Central memory CD8-positive, alpha-beta T cell (primary cell): ENCODE measurements at places on chromosomes 7 and 10.
A peak's percentile ranks its signal among the peaks of the same experiment; 100 is the strongest.

DNA sequence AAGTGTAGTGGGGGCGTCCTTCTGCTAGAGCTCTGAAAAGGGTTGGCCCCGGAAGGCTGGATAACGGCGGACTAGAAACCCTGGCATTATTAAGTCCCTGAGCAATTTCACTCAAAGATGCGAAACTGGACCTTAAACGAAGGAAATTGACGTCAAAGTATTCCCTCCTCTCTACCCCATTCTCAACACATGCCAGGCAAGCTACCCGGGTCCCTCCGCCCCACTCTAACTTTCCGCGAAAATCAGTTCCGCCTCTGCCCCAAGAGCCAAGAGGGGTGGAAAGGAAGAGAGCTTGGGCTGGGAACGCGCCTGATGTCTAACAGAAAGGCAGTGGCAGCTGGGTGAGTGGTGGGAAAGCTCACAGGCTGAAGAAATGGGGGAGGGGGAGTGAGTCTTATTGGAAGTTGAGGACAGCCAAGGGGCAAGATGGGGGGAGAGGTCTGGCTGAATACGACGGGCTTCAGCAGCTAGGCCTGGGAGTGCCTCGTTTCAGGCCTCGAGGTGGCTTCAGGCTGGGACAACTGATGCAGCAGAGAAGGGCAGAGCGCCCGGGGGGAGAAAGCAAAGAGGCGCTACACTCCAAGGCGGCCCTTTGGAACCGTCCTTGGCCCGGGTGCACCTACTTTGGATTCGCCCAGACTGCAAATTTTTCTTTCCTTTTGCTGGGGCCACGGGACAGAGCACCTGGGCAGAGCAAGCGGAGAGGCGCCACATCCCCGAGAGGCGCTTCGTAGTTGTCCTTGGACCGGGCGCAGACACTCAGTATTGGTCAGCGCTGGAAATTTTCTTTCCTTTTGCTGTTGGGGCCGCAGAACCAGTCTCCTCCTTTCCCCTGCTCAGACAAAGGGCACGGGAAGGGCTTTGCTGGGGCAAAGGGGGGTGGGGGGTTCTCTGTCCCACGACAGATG, 2.0 kb upstream of the FEZF1 start:
- H3K36me3 ChIP-seq: no peaks in the 10 kb centered on the region
- peaks cover 86% of the 10 kb centered on the region for H3K27me3 ChIP-seq
- H3K27ac ChIP-seq: no peak overlapping the region
- no peak for DNase-seq
- H3K4me3 ChIP-seq: no peak overlapping the region

DNA sequence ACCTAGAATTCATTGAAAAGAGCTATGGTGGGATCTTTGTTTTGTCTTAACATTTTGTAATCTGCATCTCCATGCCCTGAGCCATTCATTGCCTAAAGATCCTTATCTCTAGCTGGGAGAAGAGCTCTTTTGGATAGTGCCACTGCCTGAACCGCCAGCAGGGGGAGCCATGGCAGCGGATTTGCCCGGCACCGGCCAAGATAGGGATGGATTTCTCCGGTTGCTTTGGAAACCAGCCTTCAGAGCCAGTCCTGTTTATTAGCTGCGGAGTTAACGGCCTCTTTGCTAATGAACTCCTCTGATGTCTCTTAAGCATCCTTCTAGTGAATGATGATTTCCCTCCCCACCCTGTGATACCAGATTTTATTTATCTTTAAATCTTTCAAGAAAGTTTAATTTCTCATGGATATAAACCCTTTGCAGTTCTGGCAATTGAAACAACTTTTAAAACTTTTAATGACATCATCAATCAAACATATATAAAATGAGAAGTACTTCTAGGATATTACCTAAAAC, 58.2 kb upstream of the LYZL2 start:
- H3K4me1 ChIP-seq: no peaks in the 10 kb centered on the region
- H3K27ac ChIP-seq: no peak overlapping the region
- H3K27me3 ChIP-seq: peaks cover 44% of the 10 kb centered on the region
- DNase-seq: peak; percentile 69
- H3K36me3 ChIP-seq: no peaks in the 10 kb centered on the region

DNA sequence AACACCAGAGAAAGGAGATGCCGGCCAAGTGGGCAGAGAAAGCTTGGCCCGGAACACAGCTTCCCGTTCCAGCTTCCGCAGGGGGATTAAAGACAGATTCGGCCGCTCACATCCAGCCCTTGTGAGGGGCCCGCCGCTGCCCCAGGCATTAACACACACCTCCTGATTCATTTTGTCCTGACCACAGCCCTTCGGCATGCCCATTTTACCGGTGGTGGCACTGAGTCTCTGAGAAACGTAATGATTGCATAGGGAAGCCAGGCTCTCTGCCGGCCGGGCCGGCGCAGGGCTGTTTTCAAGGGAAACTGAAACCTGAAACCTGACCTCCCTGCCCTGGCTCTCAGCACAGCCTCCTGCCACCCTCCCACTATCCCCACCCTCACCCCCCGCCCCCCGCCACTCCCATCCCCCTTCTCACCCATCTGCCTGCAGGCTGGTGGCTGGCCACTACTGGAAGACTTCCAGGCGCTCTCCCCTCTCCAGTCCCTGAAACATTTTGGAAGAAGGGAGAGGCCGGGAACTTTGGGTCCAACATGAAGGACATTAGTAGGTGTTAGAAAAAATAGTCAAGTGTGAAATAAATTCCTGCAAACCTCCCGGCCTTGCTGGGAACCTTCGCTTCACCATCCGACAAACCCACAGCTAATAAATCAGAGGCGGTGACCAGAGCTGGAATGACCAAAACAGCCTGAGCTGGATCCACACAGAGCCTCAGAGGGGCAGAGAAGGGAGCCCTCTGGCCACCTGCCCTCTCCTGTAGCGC, 83.5 kb upstream of the CUX1 start:
- no peak for DNase-seq
- H3K27ac ChIP-seq: no peak overlapping the region
- H3K4me3 ChIP-seq: no peak overlapping the region
- H3K4me1 ChIP-seq: no peaks in the 10 kb centered on the region

DNA sequence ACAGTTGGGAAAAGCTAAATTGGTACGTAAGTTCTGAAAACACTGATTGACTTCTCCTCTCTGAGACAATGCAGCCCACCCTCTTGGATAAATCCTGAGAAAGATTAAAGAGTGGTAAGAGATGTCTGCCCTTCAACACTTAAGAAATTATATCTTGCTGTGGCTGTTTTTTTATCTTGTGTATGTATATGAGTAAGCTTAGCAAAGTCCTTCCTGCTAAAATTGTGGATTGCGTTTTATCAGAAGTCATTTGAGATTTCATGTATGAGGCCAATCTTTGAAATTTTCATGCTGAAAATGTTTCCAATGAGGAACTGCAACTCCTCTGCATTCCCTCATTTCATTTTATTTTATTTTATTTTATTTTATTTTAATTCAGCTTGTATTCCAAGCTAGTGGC, 106.2 kb upstream of the INHBA start:
- H3K27me3 ChIP-seq: no peaks in the 10 kb centered on the region
- DNase-seq: no peak
- no peak overlapping the region for H3K4me3 ChIP-seq

DNA sequence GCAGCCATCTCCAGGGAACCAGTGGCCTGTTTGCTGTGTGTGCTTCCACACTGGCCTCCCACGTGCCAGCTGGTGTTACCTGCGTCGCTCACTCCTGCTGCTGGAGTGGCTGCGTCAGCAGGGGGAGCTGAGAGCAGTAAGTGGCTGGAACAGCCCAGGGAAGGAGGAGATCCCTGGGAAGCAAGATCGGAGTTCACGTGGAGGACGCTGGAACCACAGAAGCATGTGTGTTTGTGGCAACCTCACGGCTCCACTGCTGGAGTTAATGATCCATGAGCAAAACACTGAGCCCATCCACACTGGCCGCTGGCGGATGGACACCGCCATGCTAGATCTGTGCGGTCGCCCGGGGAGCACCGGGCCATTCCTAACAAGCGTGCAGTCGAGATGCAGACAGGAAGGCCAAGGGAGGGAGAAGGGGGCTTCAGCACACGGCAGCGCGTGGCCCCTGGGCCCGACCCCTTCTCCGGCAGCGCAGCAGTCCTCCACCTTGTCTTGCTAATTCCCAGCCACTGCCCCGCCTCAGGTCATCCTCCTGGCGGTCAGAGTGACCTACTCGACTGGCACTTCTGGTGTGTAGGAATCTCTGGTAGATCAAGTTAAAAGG, 68.5 kb upstream of the EEPD1 start:
- H3K27ac ChIP-seq: no peak overlapping the region
- no peak for DNase-seq
- no peak overlapping the region for H3K4me3 ChIP-seq
- no peaks in the 10 kb centered on the region for H3K36me3 ChIP-seq

- H3K4me3 ChIP-seq: no peak overlapping the region
- no peaks in the 10 kb centered on the region for H3K36me3 ChIP-seq
- DNase-seq: no peak
- H3K27ac ChIP-seq: peak overlapping the region; percentile 1
- H3K4me1 ChIP-seq: no peaks in the 10 kb centered on the region
Measured at GRCh38 chr10:3056280-3057037, 10.9 kb upstream of the PFKP start.

DNA sequence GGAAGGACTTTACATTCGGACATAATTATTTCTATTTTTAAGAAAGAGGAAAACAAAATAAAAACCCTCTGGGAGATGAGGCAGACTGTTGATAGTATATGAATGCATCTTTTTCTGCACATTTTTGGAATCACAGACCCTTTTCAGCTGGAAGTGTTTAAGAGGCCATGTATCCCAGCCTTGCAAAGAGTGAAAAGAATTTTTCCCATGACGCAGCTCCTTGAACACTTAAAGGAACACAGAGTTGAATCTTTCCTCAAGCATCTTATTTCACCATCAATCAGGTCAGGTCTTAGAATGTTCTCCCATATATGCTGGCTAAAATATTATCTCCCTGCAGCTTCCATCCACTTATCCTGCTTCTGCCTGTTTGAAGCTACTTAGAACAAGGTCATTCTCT, 45.9 kb upstream of the PAPSS2 start:
- H3K4me3 ChIP-seq: no peak overlapping the region
- no peak for DNase-seq
- peaks cover 14% of the 10 kb centered on the region for H3K27me3 ChIP-seq
- no peak overlapping the region for H3K27ac ChIP-seq

DNA sequence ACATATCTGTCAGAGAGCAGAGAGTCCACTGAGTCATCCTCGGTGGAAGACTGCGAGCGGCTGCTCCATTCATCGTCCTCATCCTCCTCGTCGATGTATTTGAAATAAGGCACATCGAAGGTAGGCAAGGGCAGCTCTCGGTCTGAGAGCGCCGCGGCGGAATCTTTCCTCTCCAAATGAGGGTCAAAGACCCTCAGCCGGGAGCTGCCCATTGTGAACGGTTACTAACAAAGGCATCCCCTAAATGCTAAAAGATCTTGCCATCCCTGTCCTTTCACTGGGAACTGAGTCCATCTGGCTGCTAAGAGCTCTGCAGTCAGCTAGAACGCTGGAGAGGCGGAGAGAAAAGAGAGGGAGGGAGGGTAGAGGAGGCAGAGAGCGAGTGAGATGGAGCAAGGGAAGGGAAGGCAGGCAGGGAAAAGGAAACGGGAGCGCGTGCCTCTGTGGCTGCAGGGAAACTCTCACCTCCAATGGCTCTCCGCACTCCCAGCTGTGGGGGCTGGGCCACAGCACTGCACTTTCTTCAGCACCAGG, 163.4 kb downstream of the RAPGEF5 start:
- H3K4me1 ChIP-seq: no peaks in the 10 kb centered on the region
- peaks cover 14% of the 10 kb centered on the region for H3K27me3 ChIP-seq
- H3K27ac ChIP-seq: no peak overlapping the region
- no peaks in the 10 kb centered on the region for H3K36me3 ChIP-seq
- H3K4me3 ChIP-seq: no peak overlapping the region
- no peak for DNase-seq

DNA sequence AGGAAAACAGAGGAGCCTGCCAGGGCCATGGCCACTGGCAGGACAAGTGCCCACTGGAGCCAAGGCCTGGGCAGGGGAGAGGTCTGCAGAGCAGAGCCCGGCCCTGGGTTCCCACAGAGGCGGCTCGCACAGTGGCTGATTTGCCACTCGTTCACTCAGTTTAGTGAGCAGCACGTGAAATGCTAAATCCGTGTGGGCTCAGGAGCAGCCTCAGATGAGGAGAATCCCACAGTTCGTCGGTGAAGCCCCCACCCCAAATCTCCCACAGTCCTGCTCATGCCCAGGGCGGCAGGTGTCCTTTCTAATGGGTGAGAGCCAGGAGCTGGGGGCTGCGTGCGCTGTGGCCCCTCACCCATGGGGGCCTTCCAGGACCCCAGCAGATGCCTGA, 107.7 kb upstream of the FAM20C start:
- no peak for DNase-seq
- H3K27me3 ChIP-seq: peaks cover 15% of the 10 kb centered on the region
- no peaks in the 10 kb centered on the region for H3K4me1 ChIP-seq
- no peak overlapping the region for H3K27ac ChIP-seq

DNA sequence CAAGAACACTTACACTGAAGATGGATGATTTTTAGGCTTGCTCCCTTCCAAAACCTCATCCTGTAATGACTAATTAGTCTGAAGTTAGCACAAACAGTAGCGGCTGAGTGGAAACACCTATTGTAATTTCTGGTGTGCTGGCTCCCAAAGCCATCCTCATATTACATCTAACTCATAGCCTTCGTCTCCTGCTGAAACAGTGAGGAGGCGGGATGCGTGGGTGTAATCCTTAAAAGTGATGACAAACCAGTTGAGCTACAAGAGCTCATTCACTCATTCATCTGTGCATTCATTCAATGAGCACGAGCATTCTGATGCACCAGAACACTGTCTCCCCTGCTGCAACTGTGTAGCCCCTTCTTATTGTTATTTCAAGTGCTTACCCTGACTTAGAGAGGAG, 235.3 kb downstream of the CALN1 start:
- H3K36me3 ChIP-seq: no peaks in the 10 kb centered on the region
- no peaks in the 10 kb centered on the region for H3K27me3 ChIP-seq
- no peak overlapping the region for H3K27ac ChIP-seq

DNA sequence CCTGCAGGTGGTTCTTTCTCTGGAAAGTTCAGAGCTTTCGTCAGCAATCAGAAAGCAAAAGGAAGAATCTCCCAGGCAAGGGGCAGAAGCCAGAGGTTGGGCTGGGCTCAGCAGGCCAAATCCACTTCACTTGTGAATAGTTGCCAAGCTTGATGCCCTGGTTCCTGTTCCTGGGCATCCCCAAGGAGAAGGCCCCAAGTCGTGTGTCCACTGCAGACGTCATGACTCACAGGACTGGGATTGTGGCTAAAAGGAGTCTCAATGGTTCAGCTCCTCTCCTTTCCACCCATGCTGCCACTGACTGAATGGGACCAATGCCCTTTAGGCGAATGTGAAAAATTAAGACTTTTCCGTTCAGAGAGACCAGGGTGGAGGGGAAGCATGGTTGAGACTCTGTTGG, 38.6 kb upstream of the TRIM8 start:
- peaks cover 5% of the 10 kb centered on the region for H3K36me3 ChIP-seq
- no peaks in the 10 kb centered on the region for H3K27me3 ChIP-seq
- no peaks in the 10 kb centered on the region for H3K4me1 ChIP-seq
- no peak overlapping the region for H3K27ac ChIP-seq
- DNase-seq: no peak
